Spinal cord (tissue), 10 donors: ENCODE measurements at places on chromosomes 3 and 15.
A peak's percentile ranks its signal among the peaks of the same experiment; 100 is the strongest.

- no peak for DNase-seq
Measured at GRCh38 chr15:86865920-86866319, 786.2 kb downstream of the AGBL1 start.

DNA sequence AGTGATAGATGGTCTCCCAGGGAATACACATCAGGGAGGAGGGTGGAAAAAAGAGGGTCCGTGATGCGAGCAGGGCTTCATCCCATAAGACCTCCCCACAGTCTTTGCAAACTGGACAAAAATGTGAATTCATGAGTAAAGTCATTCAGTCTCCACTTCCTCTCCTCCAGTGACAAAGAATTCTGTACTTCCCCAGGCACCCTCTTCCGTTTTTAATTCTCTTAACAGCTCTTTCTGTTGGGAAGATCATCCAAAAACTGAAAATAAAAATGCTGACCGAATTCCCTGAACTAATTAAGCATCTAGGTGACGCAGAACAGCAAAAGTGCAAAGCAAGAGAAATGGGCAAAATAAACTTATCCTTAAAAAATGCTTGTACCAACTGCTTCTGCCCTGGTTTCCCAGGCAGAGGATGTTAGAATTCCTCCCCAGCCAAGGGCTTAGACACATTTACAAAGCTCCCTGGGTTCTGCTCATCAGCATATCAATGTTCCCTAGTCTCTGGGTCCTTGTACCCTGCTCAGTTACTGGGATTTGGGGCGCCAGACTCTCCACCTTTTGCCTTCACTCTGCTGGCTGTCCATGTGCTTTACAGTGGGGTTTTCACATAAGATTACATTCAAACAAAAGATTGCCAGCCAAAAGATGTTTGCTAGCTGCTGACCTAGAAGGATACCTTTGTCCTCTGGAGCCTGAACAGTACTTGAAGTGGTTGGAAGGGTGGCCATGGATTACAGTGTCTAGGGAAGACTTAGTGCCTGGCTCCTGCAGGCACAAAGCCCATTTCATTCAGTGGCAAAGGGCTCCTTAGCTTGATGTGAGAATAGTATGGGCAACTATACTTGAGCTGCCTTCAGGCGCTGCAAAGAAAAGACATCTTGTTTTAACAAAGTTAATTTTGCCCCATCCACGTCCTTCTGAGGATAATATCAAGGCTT is 69.4 kb downstream of the ARNT2 start:
- DNase-seq = peak; percentile 23

GRCh38 chr3:144840866-144841265 is 869.2 kb downstream of the DIPK2A start:
- DNase-seq = no peak

DNA sequence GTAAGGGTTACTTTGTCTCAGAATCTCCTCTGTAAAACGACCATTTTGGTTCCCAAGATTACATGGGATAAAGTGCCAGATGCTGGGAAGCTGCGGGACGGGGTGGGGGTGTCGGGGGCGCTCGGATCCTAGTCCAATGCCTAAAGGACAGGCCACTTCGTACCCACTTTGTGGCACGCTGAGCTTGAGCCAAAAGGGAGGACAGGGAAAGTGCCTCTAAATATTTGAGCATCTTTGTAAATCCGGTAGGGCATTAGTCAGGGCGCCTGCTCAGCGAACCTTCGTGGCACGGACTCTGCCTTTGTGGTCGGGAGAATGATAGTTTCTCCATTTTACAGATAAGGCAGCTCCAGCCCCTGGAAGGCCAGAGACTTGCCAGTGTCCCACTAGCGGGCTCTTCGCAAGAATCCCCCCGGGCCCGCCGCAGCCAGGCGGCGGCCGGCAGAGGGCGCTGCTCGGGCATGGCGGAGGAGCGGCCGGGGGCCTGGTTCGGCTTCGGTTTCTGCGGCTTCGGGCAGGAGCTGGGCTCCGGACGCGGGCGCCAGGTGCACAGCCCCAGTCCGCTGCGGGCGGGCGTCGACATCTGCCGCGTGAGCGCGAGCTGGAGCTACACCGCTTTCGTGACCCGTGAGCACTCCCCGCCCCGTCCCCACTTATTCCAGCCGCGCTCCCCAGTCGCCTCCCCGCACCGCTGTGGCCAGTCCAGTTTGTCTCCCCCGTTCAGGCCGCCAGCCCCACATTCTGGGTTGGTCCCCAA is 1.8 kb downstream of the RCCD1 start:
- DNase-seq = no peak

DNA sequence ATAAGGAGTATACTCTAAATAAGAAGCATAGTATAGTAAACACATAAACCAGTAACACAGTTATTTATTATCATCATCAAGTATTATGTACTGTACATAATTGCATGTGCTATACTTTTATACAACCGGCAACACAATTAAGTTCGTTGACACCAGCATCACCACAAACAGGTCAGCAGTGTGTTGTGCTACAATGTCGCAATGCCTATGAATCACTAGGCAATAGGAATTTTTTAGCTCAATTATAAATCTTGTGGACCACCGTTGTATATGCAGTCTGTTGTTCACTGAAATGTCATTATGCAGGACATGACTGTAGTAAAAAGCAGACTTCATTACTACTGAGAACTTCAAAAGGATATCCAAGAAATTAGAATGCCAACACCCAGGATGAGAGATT is 177.0 kb downstream of the PDCD6IP start:
- no peak for DNase-seq

DNA sequence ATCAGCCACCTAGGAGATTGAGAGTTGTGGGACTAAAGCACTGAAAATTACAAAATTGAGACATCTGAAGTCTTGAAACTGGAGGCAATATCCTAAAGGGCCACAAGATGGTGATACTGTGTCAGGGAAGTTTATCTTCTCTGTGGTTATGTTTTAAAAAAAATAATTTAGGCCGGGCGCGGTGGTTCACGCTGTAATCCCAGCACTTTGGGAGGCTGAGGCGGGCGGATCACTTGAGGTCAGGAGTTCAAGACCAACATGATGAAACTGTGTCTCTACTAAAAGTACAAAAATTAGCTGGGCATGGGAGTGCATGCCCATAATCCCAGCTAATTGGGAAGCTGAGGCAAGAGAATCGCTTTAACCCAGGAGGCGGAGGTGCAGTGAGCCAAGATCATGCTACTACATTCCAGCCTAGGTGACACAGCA is 17.9 kb upstream of the NIT2 start:
- DNase-seq = no peak

DNA sequence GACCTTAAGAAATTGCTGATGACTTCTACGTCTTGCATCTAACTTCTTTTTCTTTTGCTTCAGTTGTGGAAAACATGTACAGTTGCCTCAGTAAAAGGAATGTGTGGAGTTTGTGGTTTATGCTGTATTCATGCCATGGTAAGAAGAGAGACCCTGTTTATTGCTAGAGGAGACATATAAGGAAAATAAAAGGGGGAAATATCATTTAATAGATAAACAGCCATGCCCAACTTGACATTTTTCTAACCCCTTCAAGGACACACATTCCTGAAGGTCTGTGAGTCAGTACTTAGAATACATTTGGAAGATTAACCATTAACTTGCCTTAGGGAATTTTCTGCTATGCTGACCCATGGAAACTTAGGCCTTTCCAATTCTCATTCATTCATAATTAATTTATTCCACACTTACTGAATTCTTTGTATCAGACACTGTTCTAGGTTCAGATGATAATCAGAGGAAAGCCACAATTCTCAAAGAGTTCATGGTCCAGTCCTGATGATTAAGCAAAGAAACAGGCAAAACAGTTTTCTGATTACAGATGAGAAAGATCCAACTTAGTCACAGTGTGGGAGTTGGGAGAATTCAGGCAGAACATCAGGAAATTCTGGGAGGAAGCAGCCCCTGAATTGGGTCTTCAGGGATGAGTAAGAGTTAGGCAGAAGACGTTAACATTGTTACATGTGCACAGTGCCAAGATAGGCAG is 329.8 kb upstream of the RASGRP1 start:
- no peak for DNase-seq

DNA sequence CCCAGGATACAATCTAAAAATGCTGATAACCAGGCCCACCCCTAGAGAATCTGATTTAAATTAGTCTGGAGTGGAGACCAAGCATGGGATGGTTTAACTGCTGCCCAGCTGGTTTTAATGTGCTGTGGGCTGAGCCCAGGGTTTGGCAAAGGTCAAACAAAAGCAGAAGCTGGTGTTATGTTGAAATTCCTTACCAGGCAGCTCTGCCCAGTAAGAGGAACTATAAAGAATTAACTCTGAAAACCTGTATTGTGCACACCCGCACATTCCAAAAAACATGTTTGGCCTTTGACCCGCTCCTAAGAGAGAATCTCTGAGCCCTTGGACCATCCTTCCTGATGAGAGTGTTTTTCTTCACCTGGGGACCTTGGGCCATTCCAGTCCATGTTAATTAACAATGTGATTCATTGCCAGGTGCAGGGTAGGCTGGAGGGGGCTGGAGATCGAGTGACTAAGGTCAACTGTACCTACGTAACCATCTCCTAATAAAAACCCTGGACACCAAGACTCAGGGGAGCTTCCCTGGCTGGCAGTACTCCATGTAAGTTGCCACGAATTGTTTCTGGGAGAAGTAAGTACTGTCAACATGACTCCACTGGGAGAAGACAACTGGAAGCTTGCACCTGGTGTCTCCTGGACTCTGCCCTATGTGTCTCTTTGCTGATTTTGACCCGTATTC is 10.9 kb downstream of the CCDC13 start:
- no peak for DNase-seq

- DNase-seq = peak; percentile 8
Measured at GRCh38 chr3:188439080-188439479, 285.1 kb downstream of the LPP start.

DNA sequence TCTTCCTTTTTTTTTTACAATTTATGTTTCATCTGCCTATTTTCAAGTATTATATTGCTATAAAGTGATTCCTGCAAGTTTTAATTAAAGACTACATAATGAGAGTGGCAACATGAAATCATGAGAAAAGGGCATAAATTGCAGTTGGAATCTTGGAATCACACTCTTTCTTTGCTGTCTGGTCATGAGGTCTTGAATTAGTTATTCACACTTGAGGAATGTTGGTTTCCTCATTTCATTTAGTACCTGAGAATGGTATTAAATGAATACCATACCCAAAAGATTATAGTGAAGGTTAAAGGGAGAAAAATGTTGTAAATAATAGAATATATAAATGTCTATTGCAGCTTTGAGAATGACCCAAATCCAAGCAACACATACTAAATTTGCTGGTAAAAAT is 25.8 kb upstream of the CNTN3 start:
- no peak for DNase-seq

GRCh38 chr15:100468285-100468684 is 60.5 kb downstream of the CERS3 start:
- DNase-seq = no peak

DNA sequence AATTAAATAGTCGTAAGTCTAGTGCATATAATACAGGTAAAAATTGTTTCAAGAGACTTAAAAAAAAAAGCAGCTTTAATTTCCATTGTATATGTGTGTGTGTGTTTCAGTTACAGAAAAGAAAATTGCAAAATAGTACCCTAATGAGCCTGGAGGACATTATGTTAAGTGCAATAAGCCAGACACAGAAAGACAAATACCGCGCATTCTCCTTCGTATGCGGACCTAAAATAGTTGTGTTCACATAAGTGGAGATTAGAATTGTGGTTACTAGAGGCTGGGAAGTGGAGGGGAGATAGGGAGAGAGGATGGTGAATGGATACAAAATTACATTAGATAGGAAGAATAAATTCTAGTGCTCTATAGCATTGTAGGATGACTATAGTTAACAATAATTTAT is 3.6 kb downstream of the MESD start:
- DNase-seq = no peak

- DNase-seq = no peak
Measured at GRCh38 chr3:188232656-188233055, 78.7 kb downstream of the LPP start.

- no peak for DNase-seq
Measured at GRCh38 chr15:59104602-59104911, 389 bp upstream of the CCNB2 start.

DNA sequence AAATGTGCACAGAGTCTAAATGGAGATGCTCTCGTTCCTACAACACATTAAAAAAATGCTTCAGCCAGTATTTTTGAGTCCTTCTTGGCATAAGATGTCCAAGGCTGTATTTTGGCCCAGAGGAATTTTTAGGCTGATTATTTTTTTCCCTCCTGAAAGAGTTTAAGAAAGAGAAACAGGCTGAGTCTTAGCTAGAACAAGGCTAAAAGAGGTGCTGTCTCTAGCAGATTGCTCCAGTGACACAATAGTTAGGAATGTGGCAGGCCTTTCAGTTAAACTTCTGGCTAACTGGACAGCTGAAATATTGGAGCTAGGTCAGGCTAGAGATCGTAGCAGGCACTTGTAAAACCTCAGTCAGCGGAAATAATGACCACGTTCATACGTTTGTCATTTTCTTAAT is 271.4 kb upstream of the RARB start:
- DNase-seq = no peak

GRCh38 chr3:147652651-147653366 is 243.6 kb downstream of the ZIC1 start:
- DNase-seq = no peak

GRCh38 chr3:55160241-55160983 is 232.6 kb upstream of the LRTM1 start:
- DNase-seq = no peak

DNA sequence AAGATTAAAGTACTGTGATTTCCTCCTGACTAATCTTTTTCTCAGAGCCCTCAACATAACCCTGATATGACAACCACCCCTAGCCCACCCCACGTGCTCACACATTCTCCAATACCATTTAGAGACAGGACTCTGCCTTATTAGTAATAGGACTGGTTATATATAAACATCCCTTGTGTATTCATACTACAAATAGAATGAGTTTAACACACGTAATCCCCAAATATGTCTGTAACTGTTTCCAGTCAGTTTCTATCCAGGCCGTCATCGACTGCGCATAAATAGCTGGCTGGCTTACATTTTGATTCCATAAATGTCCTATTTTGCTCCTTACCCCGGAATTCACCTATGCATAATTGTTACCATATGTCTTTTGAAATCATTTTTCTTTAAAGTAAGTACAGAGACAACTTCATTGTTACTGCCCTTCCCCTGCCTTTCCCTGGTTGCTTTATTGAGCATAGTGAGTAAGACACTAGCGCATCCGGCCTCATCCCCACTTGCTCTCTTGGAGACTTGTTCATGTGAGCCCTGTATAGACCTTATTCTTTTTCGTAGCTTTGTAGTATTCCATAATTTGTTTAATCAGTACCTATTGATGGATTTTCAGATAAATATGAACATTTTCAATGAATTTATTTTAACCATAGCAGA is 3.5 kb upstream of the P2RY14 start:
- DNase-seq = no peak

- no peak for DNase-seq
Measured at GRCh38 chr3:31373681-31374080, 159.0 kb upstream of the STT3B start.

- no peak for DNase-seq
Measured at GRCh38 chr3:142940472-142940871, 23.0 kb downstream of the PAQR9 start.

GRCh38 chr3:28081533-28081947 is 159.9 kb upstream of the CMC1 start:
- DNase-seq = no peak

GRCh38 chr3:188537606-188538005 is 383.6 kb downstream of the LPP start:
- no peak for DNase-seq

GRCh38 chr15:92130906-92131305 is 262.8 kb upstream of the ST8SIA2 start:
- DNase-seq = no peak
